Cardiac septum (tissue), 1 donor: ENCODE measurements at places on chromosomes 4 and X.

GRCh38 chr4:138925495-138925894, 90.1 kb upstream of the NOCT start:
- DNase-seq, result no peak

DNA sequence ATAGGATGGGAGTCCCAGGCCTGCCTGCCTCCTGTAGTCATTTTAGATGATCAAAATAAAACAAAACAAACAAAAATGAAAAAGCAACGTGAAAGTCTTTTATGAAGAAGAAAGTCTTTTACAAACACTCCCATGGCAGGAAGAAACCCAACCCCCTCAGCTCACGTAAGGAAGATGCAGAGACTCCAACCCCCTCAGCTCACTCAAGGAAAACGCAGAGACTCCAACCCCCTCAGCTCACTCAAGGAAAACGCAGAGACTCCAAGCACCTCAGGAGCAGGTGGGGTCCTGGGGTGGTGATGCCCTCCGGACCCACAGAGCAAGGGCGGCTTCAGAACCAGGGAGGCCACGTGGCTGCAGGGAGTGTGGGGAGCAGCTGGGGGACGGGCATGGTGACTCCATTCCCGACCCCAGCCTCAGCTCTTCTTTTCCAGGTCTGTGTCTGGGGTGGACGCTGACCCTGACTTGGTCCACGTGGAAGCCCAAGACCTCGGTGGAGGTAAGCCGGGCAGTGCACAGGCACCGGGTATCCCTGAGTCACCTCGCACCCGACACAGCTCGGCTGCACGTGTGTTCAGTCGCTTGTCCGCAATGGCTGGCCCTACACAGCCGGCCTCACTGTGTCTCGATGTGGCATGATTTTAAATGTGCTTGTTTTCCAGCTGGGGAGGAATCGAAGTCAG, 226.5 kb upstream of the PSAPL1 start:
- no peak for DNase-seq

DNA sequence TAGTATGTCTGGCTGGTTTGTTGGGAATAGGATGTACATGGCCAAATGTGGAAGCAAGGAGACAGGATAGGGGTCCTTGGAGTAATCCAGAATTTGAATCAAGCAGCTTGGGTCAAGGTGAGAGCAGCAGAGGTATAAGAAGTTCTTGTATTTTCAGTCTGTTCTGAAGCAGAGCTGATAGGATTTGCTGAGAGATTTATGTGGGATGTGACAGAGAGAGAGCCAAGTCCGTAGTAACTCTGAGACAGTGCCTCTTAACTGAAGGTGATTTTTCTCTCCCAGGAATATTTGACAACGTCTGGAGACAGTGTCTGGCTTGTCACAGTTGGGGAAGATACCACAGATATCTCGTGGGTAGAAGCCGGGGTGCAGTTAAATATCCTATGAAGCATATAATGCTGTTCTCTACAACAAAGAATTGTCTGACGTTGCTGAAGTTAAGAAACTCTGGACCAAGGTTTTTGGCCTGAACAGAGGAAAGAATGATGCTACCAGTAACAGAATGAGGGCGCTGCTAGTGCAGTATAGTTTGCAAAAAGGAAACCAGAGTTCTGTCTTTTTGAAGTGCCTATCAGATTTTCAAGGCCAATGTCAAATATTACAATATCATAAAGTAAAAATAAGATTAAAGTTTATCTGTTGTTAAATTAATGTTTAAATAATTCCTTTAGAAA, 184.0 kb downstream of the ARHGAP24 start:
- no peak for DNase-seq

DNA sequence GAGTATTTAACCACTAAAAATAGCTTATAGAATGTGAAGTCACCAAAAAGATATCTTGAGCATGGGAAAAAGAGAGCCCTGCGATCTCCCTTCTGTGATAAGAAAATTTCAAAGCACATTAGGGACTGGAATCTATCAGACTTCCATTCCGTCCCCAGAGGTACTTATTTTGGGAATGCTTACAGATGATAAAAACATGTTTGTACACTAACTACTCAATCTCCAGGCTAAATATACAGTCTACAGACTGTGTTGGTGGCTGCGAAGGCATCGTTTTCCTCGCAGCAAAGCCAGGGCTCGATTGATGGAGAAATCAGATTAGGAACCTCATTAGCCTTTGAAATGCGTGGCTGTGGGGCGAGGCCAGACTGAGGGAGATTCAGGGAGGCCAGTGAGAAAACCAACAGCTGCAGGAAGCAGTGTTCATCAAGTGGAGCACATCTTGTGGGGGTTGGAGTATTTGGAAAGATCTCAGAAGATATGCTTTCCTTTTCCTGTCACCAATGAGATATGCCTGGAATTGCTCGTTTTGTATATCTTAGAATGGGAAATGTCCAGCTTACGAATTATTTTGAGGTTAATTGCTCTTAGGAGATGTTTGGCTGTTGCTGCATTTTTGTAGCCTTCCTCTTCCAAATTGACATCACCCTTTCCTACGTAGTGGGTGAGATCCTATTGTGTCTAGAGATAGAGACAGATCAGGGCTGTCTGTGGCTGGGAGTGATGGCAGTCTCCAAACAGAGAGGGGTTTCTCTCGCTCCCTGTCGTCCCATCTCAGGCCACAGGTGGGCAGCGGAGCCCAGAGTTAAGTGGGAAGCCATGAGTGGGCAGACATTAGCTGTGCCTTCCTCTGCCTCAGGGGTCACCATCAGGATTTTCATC, 224.9 kb upstream of the FAT1 start:
- DNase-seq, result no peak

GRCh38 chr4:122331195-122331594, 47.6 kb upstream of the ADAD1 start:
- DNase-seq, result no peak

DNA sequence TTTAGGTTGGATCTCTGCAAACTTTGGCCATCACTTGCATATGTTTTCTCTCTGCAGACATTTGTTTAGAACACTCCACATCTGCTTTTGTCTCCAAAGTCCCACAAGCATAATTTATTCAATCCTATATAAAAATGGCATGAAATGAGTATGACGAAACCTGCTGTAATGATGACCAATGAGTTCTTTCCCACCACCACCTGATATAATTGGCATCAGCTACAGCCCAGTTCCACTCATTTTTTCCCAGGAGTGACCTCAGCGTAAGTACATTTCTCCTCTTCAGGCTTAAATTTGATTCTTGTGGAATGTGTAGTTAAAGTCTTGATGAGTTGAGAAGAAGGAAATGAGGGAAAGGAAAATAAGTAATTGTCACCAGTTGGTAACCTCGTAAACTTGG, 205.1 kb downstream of the AWAT2 start:
- no peak for DNase-seq

DNA sequence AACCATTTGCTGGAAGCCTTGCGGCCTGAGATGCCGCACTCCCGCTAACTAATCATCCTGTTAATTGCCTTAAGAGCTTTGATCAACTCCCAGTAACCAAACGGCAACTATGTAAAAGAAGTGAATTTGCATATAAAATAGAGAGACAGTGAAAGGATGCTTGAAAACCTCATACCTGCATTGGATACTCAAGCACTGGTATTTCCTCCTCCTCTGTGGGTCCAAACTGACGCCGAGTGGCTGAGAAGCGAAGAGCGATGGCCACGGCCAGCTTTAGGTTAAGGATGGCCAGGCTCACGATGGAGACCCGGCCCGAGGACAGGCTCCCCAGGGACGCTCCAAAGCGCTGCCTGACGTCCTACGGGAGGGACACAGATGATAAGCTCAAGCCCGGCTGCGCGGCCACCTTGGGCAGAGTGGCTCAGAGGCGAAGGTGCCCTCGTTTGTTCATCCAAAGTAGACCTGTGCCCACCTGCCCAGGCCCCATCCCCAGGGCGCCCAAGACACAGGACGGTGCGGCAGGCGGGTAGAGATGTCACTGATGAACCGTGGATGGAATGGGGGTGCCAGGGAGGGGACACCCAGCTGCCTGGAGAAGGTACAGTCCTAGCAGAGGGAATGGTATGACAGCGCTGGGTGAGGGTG, 43.6 kb downstream of the ACOX3 start:
- no peak for DNase-seq

- peak; percentile 77 for DNase-seq
Measured at GRCh38 chr4:98166025-98166730, 22.9 kb upstream of the STPG2 start.

DNA sequence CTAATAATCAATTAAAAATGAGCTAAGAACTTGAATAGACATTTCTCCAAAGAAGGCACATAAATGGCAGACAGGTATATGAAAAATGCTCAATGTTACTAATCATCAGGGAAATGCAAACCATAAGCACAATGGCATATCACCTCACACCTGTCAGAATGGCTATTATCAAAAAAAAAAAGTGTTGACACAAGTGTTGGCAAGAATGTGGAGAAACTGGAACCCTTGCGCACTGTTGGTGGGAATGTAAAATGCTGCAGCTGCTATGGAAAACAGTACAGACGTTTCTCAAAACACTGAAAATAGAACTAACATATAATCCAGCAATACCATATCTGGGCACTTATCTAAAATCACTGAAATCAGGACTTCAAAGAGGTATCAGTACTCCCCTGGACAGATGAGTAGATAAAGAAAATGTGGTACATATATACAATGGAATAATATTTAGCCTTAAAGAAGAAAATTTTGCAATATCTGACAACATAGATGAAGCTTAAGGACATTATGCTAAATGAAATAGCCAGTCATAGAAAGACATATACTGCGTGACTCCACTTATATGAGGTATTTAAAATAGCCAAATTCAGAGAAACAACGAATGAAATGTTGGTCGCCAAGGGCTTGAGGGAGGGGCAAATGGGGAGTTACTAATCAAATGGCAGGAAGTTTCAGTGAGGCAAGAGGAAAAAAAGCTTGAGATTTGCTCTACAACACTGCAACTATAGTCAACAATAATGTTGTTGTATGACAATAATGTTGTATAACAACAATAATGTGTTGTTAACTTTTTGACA, 175.5 kb downstream of the WDFY3 start:
- no peak for DNase-seq

- DNase-seq, result no peak
Measured at GRCh38 chr4:180565856-180566431, 1677.3 kb upstream of the TENM3 start.

DNA sequence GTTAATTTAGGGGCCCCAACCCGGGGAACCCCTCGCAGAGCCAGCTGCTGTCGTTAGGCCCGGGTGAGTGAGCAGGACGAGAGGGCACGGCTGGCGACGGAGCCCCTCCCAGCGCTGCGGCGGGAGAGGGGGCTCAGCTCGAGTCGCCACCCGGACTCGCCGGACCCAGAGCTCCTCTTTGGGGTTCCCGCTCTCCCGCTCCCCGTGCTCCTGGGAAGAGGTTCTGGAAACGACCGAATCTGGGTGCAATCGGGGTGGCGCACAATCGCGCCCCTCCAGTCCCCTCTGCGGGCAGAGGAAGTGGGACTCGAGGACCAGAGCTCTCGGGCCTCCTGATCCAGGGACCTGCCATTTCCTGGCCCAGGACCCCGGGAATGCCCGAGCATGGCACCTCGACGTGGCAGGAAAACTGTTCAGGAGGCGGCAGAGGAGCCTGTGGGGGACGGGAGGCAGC, 37.3 kb upstream of the ARAF start:
- DNase-seq, result no peak

DNA sequence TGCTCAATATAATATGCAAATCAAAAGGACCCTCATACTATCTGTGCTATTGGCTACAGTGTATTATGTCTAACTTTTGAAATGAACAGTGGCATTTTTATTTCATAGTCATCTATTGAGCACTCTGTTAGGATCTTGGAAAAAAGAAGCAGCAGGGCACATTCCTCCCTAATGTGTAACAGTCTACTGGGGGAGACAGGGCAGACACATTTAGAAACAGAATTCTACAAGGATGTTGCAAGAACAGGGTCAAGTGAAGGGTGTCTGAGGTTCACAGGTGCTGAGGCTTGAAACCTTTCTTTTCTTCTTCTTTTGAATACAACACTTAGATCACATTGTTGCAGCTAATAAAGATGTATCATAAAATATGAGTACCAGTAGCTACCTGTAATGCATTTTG, 129.7 kb upstream of the SLC4A4 start:
- DNase-seq, result no peak

- DNase-seq, result peak; percentile 58
Measured at GRCh38 chrX:154142950-154143745, 895 bp upstream of the OPN1LW start.

GRCh38 chr4:147971116-147971515, 239.2 kb downstream of the ARHGAP10 start:
- DNase-seq, result no peak

DNA sequence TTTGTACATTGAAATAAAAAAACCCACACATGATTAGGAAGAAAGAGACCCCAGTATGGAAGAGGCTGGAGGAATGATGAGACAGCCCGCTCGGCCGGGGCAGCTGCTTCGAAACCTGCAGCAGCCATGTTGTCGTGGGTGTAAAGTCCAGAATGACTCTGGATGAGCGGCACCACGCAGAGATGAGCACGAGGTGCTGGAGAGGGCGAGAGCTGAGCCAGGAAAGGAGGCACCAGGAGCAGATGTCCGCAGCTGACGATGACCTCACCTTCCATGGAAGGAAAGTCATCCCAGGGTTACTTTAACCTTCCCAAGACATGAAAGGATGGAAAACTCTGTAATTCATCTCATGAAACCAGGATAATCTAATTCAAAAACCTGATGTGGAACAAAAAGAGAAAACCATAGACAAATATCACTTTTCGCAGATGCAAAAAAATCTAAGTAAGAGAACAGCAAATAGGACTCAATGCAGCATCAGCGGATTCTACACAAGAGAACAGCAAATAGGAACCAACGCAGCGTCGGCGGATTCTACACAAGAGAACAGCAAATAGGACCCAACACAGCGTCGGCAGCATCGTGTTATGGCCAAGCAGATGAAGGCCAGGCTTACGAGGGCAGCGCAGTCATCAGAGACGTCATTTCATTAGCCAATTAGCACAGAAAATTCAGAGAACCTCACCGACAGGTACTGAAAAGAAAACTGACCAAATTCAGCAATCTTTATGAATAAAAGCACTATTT, 25.9 kb upstream of the SPON2 start:
- DNase-seq, result peak; percentile 60

- DNase-seq, result no peak
Measured at GRCh38 chrX:11531226-11531625, 134.5 kb downstream of the ARHGAP6 start.

DNA sequence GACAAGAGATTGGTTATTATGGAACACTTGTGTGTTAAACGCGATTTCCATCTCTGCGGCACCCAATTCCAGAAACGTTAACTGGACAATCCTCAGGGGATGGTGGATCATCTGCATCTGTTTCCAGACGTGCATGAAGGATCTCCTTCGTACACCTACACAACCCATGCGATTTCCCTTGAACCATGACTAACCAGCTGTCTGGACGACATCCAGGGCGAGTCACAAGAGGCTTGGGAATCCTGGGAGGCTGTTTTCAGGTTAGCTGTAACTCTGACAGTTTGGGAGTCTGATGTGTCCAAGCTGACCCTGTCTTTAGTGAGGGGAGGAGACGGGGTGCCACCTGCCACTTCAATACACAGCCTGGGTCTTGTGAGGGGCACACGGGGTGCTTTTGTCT, 84.5 kb downstream of the GATB start:
- DNase-seq, result no peak
